ENCODE measurements at places on chromosomes 5 and 9.

DNA sequence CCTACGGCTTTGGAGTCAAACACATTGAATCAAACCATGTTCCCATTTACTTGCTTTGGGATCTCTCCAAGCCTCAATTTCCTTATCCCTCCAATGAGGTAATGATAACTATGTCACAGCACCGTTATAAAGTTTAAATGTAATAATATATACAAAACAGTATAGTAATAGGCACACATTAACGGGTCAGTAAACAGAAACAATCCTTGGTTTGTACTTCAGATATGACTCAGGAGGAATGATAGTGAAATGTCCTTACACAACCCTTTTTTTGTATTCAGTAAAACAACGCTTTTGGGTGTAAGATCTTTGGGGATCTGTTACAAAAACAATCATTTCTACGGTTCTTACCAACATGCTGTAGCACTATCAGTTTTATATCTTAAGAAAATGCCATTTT, 178.5 kb upstream of the GNA14 start:
- DNase-seq, result no peak

GRCh38 chr5:122264610-122265009, 47.4 kb upstream of the SNCAIP start:
- no peak for DNase-seq

DNA sequence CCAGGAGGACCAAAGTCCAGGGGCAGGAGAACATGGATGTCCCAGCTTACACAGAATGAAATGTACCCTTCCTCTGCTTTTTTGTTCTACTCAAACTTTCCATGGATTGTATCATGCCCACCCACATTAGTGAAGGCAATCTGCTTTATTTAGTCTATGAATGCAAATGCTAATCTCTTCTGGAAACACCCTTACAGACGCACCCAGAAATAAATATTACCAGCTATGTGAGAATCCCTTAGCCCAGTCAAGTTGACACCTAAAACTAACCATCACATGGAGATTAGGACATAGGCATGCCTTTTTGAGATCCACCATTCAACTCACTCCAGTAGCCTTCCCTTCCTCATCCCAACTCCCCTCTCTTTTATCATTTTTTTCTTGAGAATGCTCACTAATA, 6.1 kb upstream of the SPTLC1 start:
- DNase-seq, result no peak

GRCh38 chr9:129111528-129112151, 425 bp downstream of the PTPA start:
- DNase-seq, result peak; percentile 11

DNA sequence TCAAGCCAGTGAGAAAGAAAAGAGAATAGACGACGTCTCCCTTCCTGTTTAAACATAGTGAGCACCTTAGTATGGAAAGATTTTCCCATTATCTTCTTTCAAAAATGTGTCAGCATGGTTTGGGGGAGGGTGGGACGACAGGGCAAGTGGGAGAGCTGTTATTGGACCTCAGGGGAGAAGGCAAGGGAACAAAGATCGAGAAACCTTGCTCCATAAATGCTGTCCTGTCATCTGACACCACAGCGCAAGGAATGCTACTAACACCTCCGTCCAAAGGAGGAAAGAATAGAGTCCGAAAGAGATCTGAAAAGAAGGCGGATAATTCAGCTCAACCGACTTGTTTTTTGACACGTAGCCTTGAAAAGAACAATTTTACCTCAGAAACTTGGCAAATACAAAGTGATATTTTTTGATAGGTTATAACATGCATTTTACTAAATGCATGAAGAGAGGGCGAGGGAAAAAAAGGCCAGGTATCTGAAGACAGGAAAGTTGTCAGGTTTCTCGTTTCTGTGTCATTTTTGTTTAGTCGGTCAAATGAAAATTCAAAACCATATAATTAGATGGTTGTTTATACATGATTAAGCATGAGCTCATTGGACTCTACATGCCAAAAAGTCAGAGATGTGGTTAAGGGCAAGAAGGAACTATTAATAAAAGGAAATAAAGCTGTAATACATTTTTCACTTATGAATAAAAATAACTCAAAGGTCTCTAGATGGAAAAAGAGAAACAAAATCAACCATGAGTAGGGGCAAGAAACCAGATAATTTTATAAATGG, 155.7 kb downstream of the GLIS3 start:
- DNase-seq, result no peak

DNA sequence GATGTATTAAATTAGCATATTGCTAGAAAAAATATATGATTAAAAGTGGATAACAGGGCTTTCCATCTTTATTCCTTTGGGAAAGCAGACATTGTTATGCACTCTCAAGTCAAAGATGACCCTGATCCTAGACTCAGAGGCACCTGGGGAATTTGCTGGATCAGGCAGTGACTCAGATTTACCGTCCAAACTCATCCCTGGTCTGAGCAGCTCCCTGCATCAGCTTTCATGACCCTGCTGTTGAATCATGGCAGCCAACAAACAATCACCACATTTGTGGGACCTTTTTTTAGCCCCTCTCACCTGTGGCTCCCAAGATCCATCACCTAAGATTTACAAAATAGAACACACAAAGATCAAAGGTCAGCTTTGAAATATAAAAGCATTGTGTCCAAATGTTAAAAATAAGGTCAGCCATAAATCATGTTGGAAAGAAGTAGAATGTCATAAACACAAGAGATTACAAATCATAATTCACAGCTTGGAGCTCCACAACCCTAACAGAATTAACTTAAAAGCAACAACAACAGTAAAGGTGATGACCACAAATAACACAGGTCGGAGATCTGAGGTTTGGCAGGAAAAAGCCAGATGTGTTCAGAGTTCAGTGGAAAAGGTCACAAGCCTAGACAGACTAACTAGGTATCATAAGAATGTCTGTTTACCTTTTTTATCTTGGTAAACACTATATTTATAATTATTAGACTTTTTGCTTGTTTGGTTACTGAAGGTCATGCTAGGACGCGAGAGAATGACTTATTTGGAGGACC, 55.5 kb downstream of the ZFAND5 start:
- DNase-seq, result no peak

DNA sequence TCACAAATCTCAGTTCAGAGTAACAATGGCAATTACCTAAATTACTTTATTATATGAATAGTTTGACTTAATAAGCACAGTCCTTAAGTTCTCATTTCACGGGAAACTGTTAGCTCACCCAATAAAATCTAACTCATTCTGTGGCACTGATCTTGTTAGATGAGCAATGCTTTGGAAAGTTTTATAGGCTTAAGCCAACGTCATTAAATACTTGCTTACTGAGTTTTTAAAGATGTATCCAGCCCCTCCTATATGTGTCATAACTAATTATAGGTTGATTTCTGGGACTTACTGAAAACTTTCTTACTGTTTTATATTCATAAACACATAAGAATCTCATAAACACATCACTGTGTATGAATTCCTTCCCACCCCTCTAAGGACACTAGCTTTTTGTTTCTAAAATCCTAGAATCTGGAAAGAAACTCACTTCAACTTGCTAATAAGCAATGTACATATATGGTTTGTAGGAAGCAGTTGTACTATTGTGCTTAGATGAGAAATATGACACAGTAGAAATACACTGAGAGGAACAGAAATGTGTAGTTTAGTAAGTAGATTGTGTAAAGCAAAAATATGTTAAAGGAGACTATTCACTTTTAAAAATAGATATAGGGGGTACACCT, 14.1 kb upstream of the MARCOL start:
- no peak for DNase-seq

DNA sequence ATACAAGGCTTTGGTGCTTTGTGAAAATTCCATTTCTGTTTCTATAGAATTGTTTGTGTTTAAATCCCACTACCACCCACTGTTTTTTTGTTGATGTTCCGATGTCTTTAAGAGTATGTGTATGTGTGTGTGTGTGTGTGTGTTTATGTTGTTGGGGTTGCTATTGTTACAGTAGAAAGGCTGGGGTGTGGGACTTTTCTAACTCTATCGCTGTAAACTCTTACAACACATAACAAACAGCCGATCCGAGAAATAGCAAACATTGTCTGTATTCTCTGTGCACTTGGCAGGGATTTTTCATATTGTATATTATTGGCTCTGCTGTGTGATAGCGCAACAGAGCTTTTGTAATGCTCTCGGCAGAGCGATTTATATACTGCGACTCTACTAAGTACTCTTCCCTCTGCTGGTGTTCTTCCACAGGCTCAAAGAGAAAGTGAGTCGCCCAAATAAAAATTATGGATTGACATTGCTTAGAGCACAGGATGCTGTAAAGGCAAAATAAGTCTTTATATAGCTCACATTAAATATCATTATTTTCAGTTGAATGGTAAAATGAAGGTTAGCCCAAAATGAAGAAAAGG, 492.2 kb upstream of the ARRDC3 start:
- no peak for DNase-seq

Measured in stimulated activated CD4-positive, alpha-beta T cell treated with anti-CD3 and anti-CD28 coated beads, Interleukin-15, amount 100 ng/mL, for 1 hour (primary cell).